DND-41 (cell line): ENCODE measurements at places on chromosomes 6 and 20.

DNA sequence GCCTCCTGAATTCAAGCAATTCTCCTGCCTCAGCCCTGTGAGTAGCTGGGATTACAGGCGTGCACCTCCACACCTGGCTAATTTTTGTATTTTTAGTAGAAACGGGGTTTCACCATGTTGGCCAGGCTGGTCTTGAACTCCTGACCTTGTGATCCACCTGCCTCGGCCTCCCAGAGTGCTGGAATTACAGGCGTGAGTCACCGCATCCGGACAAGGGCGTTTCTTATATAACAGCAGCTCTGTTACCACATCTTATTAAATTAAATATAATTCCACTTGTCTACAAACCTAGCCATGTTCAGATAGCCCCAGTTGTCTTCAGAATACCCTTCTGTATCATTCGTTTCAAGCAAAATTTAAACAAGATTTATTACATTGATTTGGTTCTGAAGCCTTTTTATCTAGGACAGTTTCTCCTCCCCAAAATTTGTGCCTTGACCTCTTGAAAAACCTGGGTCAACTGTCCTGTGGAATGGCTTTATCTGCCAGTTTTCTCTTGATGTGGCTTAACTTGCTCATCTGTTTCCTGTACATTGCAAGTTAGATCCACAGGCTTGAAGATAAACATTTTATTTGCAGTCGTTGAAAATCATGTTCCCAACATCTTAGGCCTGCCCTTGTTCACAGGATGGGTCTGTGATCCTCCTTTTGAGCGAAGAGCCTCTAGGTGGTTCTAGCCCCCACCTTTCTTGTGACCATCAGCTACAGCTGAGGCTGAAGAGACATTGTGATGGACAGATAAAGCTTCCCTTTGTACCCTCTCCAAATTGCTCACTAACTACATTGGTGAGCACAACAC, 132.2 kb downstream of the ARID1B start:
- H3K27ac ChIP-seq, result no peak overlapping the region
- H3K4me1 ChIP-seq, result peaks cover 24% of the 10 kb centered on the region
- H3K36me3 ChIP-seq, result peaks cover 24% of the 10 kb centered on the region
- no peak overlapping the region for H3K4me3 ChIP-seq
- DNase-seq, result no peak

- no peaks in the 10 kb centered on the region for H3K36me3 ChIP-seq
- no peak overlapping the region for H3K27ac ChIP-seq
- no peak for DNase-seq
- peaks cover 24% of the 10 kb centered on the region for H3K27me3 ChIP-seq
- no peak overlapping the region for H3K4me3 ChIP-seq
- no peaks in the 10 kb centered on the region for H3K4me1 ChIP-seq
These were observed 159.6 kb upstream of the PMEPA1 start for GRCh38 chr20:57869291-57869950.

GRCh38 chr20:346033-346639, 775 bp upstream of the NRSN2 start:
- no peaks in the 10 kb centered on the region for H3K36me3 ChIP-seq
- H3K27me3 ChIP-seq, result peaks cover 6% of the 10 kb centered on the region
- DNase-seq, result no peak
- peaks cover 18% of the 10 kb centered on the region for H3K4me1 ChIP-seq

GRCh38 chr6:107237992-107238660, 122.8 kb upstream of the BEND3 start:
- H3K27ac ChIP-seq, result no peak overlapping the region
- no peak overlapping the region for H3K4me3 ChIP-seq
- no peaks in the 10 kb centered on the region for H3K4me1 ChIP-seq
- DNase-seq, result no peak

GRCh38 chr6:116352515-116353471, 18.0 kb upstream of the DSE start:
- no peak overlapping the region for H3K4me3 ChIP-seq
- no peaks in the 10 kb centered on the region for H3K4me1 ChIP-seq
- H3K27me3 ChIP-seq, result no peaks in the 10 kb centered on the region
- H3K27ac ChIP-seq, result no peak overlapping the region
- no peak for DNase-seq

DNA sequence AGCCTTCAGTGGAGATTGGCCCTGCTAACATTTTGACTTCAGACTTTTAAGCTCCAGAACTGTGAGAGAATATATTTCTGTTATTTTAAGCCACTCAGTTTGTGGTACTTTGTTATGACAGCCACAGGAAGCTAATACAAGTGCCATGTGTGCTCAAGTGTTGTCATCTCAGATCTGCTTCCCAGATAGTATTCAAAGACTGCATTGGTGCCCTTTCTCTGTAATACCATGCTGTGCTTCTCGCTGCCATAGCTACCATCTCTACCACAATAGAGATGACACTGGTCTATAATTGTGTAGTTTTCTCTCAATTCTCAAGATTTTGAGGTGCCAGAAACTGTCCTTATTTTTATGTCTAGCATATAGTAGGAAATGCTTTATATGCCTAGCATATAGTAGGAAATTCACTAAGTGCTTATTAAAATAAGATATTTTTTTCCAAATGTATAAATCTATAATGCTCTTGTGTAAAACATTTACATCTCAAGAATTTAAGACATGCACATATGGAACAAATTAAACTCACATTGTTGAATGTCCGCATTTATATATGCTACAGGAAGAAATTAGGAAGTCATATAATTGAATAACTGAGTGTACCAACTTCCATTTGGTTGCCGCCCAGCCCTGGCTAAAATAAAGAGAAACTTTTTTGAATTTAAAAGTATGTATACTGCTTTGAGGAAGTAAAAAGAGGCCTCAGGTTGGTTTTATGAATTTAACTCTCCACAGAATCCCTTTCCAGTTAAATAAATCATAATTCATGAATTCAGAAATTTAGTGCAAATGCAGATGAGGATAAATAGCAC, 77.6 kb downstream of the TPBG start:
- no peak overlapping the region for H3K27ac ChIP-seq
- no peaks in the 10 kb centered on the region for H3K36me3 ChIP-seq

DNA sequence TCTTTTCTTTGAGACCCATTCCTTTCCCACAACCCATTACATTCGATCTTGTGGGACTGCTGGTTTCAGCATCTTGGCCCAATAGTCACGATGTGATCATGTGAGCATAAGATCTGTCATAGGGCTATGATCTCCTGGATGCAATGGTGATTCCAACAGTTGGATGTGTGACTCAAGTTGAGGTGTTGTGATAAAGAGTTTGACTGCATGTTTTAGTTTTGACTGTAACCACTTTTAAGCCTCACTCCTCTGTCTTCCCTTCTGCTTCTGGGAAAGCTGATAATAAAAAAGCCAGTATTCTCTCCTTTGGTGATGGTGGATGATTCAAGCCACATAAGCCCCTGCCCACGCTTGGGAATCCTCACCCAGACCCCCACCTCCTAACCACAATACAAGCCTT, 117.0 kb upstream of the ASCC3 start:
- no peak overlapping the region for H3K4me3 ChIP-seq
- no peaks in the 10 kb centered on the region for H3K27me3 ChIP-seq
- no peaks in the 10 kb centered on the region for H3K36me3 ChIP-seq
- H3K27ac ChIP-seq, result no peak overlapping the region
- H3K4me1 ChIP-seq, result peaks cover 27% of the 10 kb centered on the region

DNA sequence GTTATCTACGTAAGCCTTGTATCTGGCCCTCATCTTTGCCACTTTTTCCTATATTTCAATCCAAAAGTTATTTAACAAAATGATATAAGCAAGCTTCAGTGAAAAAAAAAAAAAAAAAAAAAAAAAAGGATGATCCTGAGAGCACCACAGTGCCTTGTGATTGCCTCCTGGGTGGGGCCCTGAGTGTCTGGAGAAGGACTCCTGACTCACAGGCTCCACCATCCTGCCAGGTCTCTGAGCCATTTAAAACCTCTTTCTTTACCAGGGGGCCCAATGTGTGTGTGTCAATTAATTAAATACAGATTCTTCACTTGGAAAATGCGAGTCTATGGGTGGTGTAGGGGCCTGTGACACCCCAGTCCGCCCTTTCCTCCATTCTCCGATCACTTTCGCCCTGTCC, 105.2 kb downstream of the SMOC2 start:
- H3K4me1 ChIP-seq, result no peaks in the 10 kb centered on the region
- H3K27me3 ChIP-seq, result no peaks in the 10 kb centered on the region
- no peaks in the 10 kb centered on the region for H3K36me3 ChIP-seq
- no peak overlapping the region for H3K4me3 ChIP-seq

GRCh38 chr6:139323511-139324300, 31.9 kb upstream of the TXLNB start:
- H3K27ac ChIP-seq, result peak overlapping the region; percentile 69
- peaks cover 41% of the 10 kb centered on the region for H3K4me1 ChIP-seq
- no peaks in the 10 kb centered on the region for H3K27me3 ChIP-seq
- DNase-seq, result peak; percentile 85

DNA sequence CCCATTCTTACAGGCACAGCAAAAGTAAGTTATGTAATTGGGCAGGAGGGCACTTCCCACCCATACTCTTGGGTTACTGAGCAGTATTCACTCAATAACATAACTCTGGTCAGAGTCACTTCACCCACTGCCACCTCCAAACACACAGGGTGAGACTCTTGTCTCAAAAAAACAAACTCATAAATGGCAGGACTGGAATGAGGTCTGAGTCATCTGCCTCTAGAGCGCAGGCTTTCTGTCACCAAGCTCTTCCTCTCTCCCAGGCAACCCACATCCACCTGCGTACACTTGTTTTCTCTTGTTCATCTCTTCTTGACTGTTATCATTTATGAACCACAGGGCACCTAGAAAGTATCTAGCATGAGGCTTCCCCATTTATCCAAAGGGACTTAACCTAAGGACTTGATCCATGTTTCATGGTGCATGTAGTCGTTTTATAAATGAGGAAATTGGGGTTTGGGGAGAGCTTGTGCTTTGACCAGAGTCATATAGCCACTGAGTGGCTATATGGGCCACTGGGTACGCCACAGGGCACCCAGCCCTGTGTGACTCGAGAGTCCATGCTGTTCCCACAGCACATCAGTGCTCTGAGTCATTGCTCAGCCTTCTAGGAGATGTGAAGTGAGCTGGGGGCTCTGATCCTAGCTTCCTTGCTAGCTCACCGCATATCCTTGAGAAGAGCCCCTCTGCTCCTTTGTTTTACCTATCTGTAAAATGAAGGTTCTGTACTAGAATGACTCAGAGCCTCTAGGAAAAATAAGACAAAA, 22.4 kb downstream of the C20orf173 start:
- peaks cover 96% of the 10 kb centered on the region for H3K36me3 ChIP-seq
- no peak for DNase-seq
- no peaks in the 10 kb centered on the region for H3K27me3 ChIP-seq

DNA sequence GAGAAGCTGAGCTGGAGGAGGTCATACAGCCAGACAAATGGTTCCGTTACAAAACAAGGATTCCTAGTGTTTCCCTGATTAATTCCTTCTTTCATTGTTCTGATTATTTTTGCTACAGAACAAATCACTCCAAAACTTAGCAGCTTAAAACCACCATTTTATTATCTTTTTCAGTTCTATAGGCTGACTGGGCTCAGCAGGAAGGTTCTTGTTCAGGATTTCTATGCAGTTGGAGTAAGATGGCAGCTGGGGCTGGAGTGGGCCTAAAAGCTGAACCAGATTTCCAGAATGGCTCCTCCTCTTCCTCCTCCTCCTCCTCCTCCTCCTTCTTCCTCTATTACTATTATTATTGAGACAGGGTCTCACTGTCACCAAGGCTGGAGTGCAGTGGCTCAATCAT, 112.2 kb upstream of the SHLD1 start:
- no peaks in the 10 kb centered on the region for H3K36me3 ChIP-seq
- H3K27me3 ChIP-seq, result no peaks in the 10 kb centered on the region
- no peak overlapping the region for H3K4me3 ChIP-seq
- H3K27ac ChIP-seq, result no peak overlapping the region
- H3K4me1 ChIP-seq, result no peaks in the 10 kb centered on the region

GRCh38 chr20:62191781-62192559, 9.1 kb downstream of the MTG2 start:
- no peak overlapping the region for H3K4me3 ChIP-seq
- no peak overlapping the region for H3K27ac ChIP-seq
- peaks cover 56% of the 10 kb centered on the region for H3K36me3 ChIP-seq
- peaks cover 31% of the 10 kb centered on the region for H3K4me1 ChIP-seq
- H3K27me3 ChIP-seq, result no peaks in the 10 kb centered on the region
- no peak for DNase-seq

DNA sequence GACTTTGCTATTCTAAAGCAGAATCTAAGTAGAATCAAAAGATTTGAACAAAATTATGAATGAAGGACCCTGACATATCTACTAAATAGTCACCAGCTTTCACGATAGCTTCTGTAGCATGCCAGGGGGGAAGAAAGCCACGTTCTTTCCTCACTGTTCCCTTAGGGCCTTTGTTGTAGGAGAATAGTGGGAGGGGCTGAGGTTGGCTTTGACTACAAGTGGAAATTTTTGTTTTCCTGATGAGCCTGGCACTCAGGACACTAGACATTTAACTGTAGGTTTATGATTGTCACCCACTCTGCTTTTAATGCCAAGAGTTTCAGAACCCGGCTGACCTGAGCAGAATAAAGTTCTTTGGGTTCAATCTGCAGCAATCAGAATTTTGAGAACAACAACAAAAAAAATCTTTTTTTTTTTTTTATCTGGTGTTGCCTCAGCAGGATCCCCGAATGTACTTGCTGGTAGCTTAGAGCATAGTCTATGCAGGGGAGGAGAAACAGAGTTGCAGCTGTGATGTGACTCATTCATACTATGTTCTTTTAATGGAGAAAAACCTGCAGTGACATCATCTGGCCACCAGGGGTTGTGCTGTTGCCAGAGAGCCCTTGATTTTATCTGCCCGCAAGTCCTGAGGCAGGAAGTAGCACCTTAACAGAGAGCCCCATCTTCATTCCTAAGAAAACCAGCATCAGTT, 38.5 kb downstream of the TPD52L1 start:
- DNase-seq, result peak; percentile 73
- peaks cover 5% of the 10 kb centered on the region; the same call in 1 of the 2 replicates for H3K4me1 ChIP-seq

DNA sequence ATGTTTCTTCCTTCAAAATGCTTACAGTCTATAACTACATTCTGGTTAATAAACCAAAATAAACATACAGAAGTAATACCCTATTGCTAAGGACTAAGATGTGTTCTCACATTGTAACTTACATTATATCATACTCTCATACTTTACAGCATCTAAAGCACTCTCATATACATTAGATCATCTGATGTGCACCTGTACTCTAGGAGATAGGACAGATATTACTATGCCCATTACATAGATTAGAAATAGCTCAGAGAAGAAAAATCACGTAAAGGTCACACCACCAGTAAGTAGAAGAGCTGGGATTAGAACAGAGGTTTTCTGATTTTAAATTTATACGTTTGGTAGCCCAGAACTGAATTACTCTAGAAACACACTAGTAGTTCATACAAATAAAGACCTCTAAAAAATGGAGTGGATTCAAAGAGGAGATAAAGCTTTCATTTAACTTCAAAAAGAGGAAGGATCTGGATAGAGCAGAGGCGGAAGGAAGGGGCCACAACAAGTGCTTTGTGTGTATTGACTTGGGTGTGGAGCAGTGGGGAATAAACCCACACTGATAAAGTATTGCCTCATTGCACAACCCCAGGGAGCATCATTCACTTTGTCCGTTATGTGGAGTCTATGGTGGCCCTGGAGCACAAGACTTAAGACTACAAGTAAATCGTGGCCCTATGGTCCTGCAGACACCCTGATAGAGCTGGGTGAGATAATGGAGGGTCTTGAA, 30.9 kb downstream of the SLC2A12 start:
- H3K27ac ChIP-seq, result no peak overlapping the region
- no peaks in the 10 kb centered on the region for H3K4me1 ChIP-seq
- peaks cover 5% of the 10 kb centered on the region for H3K27me3 ChIP-seq
- no peaks in the 10 kb centered on the region for H3K36me3 ChIP-seq

GRCh38 chr6:149963212-149963461, 606 bp upstream of the ULBP1 start:
- no peaks in the 10 kb centered on the region for H3K36me3 ChIP-seq
- peaks cover 19% of the 10 kb centered on the region for H3K4me1 ChIP-seq
- H3K4me3 ChIP-seq, result peak overlapping the region; percentile 11; the same call in 1 of the 2 replicates
- DNase-seq, result no peak
- peak overlapping the region; percentile 72; the same call in 1 of the 2 replicates for H3K27ac ChIP-seq
